ENCODE measurements at places on chromosomes 1 and 21.
A peak's percentile ranks its signal among the peaks of the same experiment; 100 is the strongest.

DNA sequence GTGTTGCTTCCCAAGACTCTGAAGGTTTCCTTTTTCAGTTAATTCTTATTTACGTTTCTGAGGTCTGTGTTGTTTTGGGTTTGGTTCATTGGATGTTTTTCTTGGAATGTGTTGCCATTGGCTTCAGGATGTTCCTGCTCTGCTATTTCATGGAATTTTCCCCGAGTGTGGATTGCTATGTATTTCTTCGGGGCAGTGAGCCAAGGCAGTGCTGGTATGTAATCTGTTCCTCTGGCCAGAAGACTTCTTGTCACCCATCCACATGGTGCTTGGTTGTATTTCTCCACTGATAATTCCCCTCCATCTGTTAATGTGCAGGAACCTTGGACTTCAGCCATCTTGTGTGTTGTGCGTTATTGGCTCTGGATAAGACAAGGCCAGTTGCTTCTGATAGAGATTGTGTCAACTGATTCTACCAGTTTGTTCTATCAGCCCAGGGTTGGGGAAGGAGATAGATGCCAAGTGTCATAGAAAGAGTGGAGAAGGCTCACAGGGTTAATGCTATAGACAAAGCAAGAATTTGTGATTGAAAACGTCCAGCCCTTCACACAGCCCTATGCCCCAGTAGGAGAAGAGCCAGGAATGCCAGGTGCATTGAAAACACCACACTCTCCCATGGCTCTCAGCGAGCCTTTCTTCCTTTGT lies 505.2 kb downstream of the PLPP3 start:
- peak; percentile 84 for DNase-seq

- no peak for DNase-seq
Observed at GRCh38 chr1:41758500-41758899, 160.2 kb downstream of the HIVEP3 start.

DNA sequence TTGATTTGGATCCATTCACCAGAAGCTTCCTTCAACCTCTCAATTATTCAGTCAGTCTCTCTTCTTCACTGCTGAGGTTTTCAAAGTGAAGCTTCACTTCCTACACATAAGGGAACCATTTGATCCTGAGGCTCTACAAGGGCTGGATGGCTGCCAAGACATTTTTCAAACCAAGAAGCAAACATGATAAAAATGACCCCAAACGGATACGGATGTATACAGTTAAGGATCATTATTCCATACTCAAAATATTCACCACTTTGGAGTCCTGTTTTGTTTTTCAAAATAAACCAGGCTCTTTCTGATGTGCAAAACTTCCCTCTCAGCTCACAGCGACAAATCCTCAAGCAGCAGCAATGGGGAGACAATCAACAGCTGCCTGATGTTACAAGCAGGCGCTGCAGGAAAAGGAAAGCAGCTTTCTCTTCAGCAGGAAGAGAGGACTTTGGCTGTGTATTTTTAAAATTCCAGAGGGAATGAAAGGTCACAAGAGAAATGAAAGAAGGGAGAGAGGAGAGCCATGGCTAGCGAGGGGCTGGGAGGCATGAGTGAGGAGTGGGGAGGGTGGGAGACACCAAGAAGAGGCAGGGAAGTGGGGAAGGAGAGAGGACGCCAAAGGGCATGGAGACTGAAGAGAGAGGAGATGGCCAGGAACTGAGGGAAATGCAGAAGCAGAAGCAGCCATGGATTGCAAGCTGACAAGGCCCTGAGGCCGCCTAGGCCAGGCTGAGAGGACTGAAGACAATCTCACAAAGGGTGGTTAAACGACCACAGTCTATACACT lies 145.4 kb downstream of the SLC45A1 start:
- DNase-seq: peak; percentile 86

DNA sequence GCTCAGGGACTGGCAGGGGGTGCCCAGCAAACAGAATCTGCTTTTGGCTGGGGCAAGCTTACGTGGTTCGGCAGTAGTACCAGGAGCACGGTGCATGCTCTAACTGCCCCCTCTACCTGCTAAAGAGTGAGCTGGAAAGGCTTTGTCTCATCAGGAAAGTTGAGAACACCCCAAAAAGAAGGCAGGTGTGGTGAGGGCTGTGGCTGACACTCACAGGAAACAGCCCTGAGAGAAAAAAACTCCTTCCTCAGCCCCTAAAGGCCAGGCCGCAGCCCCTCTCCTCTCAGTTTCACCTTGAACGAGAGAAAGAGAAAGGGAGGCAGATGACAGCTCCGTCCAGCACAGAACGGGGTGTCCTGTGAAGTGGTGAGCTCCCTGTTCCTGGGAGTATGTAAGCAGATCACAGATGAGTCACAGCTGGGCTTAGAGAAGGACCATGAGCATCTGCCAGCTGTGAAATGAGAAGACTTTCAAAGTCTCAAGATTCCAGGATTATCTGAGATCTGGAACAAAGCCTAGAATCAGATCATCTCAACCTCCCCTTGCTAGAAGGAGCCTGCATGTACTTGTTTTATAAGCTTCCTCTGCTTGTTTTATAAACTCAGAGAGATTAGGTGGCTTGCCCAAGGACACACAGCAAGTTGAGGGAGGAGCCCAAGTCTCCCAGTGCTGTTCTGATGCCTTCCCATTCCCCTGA lies 13.4 kb downstream of the LAPTM5 start:
- no peak for DNase-seq
